Body of pancreas (tissue), 4 donors: ENCODE measurements at places on chromosomes 16 and 17. TPM values are rescaled to one million over a fixed set of nuclear protein-coding genes. Genes with fewer than 3 reads are reported as not detected.

Gene HBQ1
- total RNA-seq: not detected

Gene NOS2
- 0.26 TPM for total RNA-seq

DNA sequence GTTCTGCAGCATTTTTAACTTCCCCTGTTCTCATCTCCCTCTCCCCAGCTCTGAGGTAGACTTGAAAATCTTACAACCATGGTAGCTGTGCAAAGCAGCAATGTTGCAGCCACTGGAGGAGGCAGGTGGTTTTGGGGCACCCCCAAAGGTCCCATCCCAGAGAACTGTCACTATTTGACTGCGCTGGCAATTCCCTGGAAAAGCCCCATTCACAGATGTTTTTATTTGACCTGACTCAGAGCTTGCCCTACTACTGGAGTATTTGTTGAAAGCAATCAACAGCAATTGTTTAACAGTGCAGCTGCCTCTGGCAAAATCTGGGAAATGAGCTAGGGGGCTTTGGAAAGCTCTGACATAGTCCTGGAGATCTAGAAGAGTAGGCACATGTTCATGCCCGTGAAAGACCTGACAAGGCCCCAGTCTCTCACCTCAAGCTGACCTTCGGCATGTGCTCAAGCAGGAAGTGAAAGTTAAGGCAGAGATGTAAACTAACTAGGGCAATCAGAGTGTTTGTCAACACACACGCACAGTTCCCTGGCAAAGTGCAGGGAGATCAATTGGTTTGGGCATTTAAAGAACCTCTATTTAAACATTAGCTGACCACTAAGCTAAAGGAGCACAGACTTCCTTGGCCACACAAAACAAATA, 19.7 kb upstream of the PIK3R5 start:
- no peak for DNase-seq

DNA sequence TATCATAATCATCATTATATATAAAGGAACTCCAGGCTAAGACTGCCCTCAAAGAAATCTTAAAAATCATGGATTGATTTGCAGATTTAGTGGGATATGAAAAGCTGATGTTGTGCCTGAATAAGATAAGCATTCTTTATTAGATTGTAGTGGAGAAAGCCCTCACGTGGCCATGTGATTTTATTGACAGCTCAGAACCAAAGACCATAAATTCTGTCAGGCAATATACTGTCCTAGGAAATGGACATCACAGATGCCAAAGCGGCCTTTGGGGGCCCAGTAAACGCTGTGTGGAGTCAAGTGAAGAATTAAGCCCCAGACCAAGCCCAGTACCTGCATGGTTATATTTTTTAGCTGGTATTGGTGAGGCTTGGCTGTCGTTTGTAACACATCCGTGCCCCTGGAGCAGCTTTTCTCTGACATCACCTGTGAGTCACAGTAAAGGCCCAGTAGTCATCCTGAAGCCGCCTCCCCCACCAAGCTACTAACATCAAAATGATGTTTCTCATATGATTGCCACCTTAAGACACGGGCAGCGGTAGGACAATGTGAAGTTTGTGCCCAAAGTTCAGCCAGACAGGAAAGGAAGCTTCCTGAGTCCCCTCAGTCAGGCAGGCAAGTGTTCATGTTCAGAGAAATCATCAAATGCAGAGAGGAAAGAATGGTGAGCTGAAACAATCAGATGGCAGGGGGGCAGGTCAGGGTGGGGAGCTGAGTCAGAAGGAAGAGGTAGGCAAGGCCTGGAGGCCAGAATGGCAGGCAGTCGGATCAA, 209.4 kb downstream of the IRX3 start:
- no peak for DNase-seq

- DNase-seq: no peak
Measured at GRCh38 chr16:30485818-30486436, 13.4 kb downstream of the ITGAL start.

- DNase-seq: no peak
Measured at GRCh38 chr16:54373534-54374520, 87.2 kb upstream of the IRX3 start.

DNA sequence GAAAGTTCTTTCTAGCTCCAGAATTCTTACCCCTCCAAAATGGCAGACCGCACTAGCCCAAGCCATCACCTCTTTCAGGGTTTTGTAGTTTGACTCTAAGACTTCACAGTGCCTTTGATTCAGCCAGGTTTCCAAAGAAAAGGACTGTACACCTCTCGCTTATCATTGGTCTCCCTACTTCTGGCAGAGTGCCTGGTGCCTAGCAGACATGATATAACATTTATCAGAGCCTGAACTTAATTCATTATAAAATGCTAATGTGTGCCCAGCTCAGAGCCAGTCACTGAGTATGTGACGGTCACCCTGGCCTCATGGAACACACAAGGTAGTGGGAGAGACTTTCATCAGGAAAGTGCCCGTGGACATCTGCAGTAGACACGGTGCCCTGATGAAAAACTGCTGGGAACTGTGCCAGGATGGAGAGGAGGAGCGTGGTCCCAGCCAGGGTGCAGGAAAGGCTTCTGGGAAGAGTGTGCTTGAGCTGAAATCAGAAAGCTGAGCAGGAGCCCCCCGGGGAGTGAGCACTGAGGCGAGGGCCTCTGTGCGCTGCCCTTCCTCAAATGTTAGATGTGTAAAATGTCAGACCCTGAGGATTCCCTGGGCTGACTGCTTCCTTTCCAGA, 34.3 kb upstream of the LGALS9 start:
- no peak for DNase-seq

- DNase-seq: no peak
Measured at GRCh38 chr16:11536104-11536866, 50.4 kb downstream of the LITAF start.

DNA sequence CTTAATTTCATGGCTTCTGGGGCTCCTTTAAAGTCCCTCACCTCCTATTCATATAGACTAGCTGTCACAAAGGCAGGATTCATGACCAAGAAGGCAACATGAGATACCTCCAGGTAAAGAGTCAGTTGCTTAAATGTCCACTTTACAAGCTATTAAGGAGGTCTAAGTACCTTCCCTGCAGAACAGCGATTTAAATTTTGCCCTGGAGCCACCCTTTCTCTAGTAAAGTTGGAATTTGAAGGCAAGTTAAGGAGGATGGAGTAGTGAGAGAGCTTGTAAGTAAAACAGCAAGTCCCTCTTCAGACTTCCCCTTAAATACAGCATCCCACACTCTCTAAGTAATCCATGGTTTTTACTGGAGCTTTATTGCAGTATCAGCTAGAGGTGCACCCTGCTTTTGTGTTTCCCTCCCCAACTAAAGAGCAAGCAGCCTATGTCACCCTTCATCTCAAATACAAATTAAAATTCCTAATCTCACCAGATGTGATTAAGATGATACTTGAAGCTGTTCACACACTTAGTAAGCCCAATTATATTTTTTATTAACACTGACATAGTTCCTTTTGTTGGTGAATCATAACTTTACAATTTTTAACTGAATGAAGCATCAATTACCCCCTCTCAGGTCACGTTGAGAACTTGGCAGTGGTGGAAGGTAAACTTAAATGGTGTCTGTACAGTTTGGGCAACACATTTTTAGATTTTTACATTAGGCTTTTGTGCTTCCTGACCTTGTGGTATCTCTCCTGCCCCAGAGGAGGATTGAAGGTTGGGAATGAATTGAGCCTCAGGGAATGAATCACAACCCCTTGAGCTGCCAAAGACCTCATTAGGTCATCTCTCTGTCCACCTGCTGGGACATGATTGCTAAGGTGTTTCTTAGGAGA, 108.9 kb downstream of the TANGO6 start:
- DNase-seq: no peak

DNA sequence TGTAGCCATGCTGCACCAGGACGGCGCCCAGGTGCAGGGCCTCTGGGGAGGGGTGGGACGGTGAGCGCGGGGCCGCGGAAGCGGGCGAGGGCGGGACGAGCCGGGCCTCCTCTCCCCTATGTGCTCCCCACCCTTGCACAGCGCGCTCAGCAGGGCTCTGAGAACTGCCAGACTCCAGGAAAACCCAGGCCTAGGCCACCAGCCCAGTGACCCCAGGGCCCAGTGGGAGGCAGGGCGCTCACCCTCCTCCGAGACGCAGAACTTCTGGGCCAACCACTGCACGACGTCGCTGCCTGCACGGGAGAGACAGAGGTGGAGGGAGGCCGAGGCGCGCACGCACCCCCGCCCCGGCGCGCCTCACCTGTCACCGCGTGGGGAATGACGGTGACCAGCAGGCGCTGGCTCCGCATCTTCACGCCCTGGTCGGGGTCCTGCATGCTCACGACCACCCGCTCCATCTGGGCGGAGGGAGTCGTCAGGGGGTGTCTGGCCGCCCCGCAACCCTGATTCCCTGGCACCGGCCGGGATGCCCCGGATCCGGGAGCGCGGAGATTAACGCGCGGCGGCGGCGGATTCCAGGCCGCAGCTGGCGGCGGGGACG, 603 bp downstream of the RGS11 start:
- no peak for DNase-seq

DNA sequence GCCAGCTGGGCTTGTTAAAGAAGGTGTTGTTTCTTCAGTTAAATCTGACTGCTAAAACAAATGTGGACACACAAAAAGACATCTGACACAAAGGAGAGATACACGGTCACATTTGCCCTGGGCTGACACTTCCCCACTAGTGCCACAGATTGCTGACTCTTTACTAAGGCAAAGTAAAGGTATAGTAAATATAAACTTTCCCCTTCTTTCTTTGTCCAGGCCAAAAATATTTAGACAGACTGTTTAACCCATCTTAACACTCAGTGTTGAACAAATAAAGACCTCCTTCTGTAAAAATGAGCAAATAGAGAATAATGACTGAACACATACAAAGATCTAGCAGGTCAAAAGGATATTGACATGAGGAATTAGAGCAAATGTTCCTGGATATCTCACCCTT, 58.4 kb downstream of the SCNN1G start:
- no peak for DNase-seq

- DNase-seq: no peak
Measured at GRCh38 chr17:8144401-8145231, 7.6 kb downstream of the PER1 start.

DNA sequence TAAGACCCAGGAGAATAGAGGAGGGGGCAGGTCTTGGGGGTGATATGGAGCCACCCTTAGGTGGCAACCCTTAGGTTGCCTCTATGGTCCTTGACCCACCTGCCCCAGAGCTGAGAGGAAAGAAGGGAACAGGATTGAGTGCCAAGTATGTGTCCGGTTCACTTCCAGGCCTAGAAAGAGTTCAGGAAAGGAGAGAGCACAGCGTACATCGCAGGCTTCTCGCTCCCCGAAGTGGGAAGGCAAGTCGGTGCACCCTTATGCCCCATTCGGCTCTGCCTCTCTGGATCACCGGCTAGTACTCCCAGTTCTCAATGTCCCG, 631 bp downstream of the SP6 start:
- DNase-seq: no peak

DNA sequence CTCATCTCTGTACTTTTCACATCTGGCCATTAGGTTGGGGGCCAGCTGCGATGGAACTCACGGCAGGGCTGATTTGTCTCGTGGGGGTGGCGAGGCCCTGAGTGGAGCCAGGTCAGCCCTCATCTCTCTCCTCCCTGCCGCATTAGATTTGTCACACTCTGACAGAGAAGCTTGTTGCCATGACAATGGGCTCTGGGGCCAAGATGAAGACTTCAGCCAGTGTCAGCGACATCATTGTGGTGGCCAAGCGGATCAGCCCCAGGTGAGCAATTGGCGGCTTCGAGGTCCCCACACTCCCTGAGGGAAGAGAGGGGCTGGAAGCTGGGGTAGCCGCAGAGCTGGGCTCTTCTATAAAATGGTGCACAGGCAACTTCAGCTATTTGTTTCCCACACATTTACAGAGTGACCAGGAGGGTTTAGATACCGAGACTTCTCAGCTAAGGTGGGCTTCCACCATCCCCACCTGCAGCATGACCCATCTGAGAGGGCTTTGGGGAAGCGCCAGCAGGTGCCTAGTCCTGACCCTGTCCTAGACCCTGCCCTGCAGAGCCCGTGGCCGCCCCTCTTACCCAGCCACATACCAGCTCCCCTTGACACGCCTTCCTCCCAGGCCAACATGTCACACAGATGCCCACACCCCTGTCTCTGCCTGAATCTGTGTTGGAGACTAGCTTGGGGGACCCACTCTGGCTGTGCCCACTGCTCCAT, 8.4 kb downstream of the TMEM98 start:
- DNase-seq: no peak

Gene RNF112
- total RNA-seq: 5.9 TPM

Gene KCNH6
- total RNA-seq: not detected

DNA sequence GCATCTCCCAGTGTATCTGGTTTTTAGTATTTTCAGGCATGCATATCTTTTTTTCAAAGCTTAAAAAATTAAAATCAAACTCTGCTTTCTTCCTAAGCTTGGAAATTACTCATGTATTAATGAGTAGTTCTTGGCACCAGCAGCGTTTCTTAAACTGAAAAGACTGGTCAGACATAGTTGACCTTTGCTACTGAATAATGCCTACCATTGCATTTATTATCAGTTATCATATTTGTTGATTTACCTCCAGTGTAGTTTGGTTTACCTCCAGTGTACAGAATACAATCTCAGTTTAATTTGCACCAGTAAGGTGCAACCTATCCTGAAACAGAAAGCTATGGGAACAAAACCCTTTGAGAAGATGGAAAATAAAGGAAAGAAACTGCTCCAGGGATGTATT, 34.5 kb upstream of the EVI2A start:
- no peak for DNase-seq

GRCh38 chr17:27367121-27367981, 73.4 kb downstream of the WSB1 start:
- DNase-seq: no peak

Gene TNFRSF13B
- not detected for total RNA-seq

DNA sequence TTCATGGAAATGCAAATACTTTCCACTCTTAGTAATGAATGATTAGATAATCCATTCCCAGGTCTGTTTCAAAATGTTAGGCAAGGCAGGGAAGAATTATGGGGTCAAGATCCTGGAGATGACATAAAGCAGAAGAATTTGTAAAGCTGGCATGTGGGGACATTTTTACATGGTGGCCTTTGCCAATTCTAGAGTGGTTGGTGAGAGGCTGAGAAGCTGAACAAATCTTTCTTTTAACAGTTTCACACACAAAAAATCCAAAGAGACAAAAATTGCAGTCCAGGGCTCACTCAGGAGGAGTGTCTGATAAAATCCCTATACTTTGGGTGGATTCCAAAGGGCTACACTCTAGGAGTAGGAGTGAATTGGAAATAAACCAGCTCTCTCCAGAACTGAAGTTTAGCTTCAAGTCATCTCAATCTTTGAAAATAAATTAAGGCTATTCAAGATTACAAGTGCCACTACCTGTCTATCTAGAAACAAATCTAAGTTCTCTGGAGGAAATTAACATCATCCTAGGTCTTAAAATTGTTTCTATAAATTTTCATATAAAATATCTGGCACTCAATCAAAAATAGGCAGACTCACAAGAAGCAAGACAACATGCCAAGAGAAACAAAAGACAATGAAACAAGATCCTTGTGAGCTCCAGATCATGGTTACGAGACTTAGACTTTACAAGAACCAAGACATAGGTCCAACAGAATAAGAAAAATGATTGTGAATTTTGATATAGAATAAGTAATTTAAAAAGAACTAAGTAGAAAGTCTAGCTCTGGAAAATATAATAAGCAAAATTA, 113.0 kb upstream of the AXIN2 start:
- no peak for DNase-seq

DNA sequence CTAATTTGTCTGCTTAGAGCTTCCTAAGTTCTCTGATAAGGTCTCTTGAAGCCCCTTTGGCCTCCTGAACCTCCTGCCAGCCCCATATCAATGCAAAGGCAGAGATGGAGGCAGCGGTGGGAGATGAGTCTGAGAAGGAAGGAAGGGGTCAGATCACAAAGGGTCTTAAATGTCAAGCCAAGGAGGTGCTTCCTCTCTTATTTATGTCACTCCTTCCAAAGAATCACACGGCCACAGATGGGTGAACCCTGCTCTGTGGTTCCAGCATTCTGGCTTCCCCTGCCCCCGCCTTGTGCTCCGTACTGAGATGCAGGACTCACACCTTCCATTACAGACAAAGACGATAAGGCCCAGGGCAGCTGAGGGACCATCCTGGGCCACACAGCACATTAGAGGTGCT, 96.3 kb downstream of the GSG1L start:
- DNase-seq: no peak
